ENCODE measurements at places on chromosomes 12 and 14.

GRCh38 chr12:112891093-112892024 is 15.4 kb upstream of the OAS1 start:
- DNase-seq, result no peak

DNA sequence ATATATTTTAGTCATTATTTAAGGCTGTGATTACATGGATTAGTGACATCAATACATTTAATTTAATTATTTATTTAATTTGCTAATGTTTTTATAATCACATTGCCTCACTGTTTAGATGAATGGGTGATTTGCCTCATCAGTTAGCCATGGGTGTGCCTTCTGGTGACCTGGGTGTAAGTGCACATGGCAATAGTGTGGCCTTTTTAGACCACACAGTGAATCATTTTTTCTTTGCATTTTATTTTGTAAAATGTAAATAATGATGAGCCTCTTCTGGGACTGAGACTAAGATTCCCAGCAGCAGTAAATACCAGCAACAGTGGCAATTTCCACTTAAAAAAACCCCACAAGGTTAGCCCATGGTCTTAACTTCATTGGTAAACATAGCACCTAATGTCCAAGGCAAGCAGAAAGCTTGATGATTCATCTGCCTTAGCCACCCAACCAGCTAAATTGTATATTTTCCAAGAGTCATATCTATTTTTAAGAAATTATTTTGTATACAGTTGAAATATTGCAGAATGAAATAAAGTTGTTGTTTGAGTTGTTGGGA is 235.9 kb upstream of the NOVA1 start:
- DNase-seq, result no peak

DNA sequence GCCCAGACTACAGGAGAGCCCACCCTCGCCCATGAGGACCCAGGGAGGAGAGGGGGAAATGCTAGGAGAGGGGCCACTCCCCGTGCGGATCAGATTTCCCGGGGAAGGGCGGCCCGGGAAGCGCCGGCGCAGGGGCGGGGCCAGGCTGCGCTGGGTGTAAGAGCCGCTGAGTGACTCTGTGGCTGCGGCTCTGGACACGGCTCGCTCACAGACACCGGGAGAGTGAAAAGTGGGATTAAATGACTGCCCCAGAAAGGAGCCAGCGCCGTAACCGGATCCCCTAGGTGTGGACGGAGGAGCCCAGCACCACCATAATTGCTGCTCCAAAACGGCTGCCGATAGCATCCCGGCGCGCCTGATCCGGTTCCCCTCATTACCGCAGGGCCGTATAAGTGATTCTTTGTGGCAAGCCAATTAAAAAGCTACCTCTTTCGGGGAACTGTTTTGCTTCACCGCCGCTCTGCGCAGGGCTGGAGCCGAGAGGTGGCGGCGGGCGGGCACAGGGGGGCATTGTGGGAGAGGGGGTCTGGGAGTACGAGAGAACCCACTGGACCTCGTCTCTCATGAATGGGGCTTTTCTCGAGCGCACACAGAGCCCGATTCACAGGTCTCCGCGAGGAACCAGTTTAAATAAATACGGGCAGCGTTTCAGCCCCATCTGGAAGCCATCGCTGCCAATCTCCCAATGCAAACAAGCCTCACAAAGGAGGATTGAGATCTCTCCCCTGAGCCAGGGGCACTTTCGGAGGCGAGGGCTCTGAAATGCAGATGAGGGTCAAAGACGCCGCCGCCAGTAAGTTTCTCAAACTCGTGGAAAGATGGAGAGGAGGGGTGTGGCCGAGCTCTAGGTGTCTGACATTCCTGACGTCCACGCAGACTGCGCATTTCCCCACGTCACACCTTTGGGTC is 2.5 kb downstream of the COL2A1 start:
- DNase-seq, result no peak

- DNase-seq, result no peak
Observed at GRCh38 chr12:70719672-70720420, 82.6 kb upstream of the PTPRB start.

DNA sequence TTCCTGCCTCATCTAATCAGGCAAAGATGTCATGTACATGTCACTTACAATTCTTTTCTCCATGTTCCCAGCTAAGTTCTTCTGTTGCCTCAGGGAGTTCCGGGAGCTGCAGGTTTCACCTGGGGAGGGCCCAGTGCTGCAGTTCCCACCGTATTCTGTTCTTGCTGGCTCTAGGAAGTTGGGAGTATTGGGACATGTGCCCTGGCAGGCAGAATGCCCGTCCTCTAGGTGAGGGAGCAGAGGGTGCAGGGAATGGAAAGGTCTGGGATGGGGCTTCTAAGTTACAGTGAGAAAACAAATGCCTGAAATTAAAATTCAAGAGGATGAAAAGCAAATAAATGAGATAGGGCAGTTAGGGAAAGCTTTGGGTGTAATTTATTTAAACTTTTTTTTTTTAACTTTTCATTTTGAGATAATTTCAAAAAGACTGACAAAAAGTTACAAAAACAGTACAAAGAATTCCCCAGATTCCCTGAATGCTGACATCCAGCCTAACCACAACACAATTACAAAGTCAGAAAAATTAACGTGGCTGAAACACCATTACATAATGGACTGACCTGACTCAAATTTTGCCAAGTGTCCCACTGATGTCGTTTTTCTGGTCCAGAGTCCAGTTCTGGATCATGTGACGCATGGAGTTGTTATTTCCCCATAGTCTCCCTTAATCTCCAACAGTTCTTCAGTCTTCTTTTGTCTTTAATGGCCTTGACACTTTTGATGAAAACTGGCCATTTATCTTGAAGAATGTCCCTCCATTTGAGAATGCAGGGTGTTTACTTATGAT is 187.2 kb upstream of the MYL2 start:
- DNase-seq, result no peak

- DNase-seq, result peak; percentile 5
Observed at GRCh38 chr14:81400852-81401251, 728 bp upstream of the STON2 start.

DNA sequence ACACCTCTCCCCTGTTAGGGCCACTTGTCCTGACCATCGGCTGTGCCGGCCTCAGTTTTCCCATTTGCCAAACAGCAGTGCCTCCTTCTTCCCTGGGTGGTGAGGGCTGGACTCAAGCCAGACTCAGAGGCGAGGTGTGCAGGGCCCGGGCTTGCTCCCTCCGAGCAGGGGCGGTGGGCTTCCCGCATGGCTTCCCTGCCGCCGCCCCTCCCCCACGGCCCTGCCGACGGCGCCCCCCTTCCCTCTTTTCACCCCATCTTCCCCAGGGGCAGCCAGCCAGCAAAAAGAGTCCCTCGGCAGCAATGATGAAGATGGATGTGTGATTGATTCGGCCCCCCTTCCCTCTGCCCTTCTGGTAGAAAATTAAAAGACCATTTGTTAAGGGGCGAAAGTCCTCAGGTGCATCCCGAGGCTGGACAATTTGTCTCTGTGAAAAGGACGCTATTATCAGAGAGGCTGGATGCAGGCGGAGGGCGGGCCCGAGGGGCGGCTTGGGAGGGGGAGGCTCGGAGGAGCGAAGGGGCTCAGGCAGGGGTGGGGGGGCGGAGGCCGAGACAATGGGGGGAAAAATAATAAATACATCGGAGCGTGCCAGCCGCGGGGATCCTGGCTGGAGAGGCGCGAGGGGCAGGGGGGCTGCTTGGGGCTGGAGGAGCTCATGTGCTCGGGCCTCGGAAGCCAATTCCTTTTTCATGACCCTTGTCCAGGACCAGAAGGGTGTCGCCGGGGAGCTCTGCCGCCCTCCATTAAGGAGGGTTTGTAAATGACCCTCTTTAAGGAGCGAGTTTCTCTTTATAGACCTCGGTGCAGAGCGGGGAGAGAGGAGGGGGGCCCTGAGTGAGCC is 48.0 kb upstream of the LHX5 start:
- no peak for DNase-seq

- DNase-seq, result no peak
Observed at GRCh38 chr14:65243766-65244442, 141.6 kb upstream of the MAX start.

DNA sequence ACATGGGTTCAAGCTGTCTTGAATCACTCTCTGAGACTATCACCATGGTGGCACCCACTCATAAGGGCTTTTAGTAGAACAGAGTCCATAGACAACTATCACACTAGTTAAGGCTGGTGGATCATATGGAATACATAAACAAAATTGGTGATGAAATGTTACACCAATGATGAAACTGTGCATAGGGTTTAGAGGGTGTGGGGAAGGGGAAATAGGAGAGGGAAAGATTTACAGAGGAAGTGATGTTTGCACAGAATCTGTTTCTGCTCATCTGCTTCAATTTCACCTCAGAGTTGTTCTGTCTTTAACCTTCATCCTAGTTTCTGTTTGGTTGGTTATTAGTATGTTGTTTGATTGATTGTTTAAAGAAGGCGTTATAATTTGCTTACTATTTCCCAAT is 2.4 kb upstream of the RXYLT1 start:
- no peak for DNase-seq

DNA sequence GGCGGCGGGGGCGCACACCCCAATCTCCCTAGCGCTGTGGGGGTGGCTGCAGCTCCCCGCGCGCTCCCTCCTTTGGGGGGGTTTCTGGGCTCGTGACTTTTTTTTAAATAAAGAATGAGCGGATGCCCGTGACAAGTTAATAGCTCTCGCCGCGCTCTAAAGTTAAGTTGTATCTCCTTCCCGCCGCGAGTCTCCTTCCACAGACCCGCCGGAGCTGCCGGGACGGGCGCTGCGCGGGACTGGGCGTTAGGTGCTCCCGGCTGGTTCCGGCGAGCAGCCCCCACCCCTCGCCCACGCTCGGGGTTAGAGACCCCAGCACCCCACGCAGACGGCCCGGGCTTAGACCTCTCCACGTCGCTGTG is 82.6 kb upstream of the HMGA2 start:
- no peak for DNase-seq

GRCh38 chr12:121205491-121205890 is 4.4 kb upstream of the P2RX4 start:
- DNase-seq, result no peak

DNA sequence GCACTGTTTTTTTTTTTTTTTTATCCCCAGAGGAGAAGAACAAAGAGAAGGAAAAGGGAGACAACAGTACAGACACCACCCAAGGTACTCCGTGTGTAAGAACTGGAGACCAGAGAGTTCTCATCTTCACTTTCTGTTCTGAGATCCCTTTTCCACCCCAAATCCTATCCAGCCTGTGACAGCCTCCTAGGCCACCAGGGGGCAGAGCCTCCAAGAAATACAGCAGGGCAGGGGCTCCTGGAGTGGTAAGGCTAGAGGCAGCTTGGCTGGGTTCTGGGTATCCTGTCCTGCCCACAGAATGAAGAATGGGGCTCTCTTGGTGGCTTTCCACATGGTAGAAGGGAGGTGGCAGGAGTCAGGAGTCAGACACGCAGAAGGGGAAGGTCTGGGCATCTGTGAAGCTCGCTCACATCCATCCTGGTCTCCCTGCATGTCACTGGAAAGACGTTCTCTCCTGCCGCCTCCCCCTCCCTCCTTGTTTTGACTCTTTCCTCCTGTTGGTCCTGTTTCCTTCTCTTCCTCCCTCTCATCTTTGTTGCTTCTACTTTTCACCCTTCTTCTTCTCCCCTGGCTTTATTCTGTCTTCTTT is 12.0 kb downstream of the CLSTN3 start:
- DNase-seq, result peak; percentile 35

- no peak for DNase-seq
Observed at GRCh38 chr14:105228562-105228961, 19.8 kb upstream of the BTBD6 start.

DNA sequence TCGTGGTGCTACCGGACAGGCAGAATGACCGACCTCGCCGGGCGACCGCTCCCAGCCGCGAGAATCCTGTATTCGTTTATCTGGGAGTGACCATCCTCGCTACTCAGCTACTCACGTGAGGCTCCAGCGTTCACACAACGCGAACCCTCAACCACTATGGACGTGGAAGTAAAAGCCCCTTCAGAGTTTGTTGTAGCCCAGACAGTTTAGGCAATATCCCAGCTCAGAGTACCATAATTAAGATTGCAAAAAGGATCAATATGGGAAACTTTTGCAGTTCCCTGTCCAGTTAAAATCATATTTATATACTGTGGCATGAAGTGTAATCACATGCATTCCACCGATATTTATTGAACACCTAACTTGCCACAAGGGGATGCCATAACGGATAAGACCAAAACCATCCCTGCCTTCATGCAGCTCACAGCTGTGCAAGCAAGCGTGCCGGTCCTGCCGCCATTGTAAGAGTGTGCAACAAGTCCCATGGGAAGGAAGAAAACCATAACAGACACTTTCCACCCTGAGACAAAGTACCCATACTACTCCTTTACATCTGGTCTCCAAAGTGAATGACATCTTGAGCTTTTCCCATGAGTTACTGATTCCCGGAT is 938 bp upstream of the MAX start:
- no peak for DNase-seq

- no peak for DNase-seq
Observed at GRCh38 chr12:27109334-27110028, 27.1 kb upstream of the C12orf71 start.

DNA sequence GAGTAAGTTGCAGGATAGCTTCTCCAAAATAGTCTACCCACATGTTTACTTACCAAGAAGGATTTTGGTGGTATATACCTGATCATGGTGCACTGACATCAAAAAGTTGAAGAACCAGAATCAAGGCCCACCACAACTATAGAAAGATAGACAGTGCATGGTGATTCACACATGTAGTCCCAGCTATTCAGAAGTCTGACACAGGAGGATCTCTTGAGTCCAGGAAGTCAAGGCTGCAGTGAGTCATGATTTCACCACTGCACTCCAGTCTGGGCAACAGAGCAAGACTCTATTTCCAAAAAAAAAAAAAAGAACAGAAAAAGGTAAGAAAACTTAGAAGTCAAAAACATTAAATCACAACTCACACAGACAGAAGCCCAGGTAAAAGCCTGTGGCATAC is 422.2 kb upstream of the FOXG1 start:
- DNase-seq, result no peak

- no peak for DNase-seq
Observed at GRCh38 chr14:32709027-32709426, 229.7 kb upstream of the NPAS3 start.

DNA sequence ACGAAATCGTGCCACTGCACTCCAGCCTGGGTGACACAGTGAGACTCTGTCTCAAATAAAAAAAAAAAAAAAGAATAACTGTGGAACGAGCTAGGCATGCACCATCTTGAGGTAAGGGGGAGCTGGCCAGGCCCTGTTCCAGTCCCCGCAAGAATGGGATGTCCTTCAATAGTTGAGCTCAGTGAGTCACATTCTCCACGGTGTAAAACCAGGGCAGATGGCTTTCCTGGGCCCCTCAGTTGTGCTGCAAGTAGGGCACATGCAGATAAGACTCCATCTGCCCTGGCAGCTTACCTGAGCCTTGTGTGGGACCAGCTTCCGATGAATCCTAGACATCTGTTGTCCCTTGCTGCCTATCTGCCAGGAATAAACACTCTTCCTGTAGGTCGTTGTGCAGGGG is 312.1 kb downstream of the VRK1 start:
- no peak for DNase-seq

- no peak for DNase-seq
Observed at GRCh38 chr12:124603831-124604251, 36.4 kb upstream of the NCOR2 start.

GRCh38 chr12:47819138-47819895 is 386 bp downstream of the HDAC7 start:
- no peak for DNase-seq

GRCh38 chr14:20498622-20499021 is 6.7 kb upstream of the RNASE10 start:
- DNase-seq, result no peak

Data from stimulated activated CD4-positive, alpha-beta T cell treated with anti-CD3 and anti-CD28 coated beads, Interleukin-12 subunit alpha, Interleukin-12 subunit beta, amount 100 ng/mL, for 48 hours (primary cell).